Tibial nerve (tissue), 4 donors: ENCODE measurements at places on chromosomes 2 and 18. TPM values are rescaled to one million over a fixed set of nuclear protein-coding genes. Genes with fewer than 3 reads are reported as not detected.

DNA sequence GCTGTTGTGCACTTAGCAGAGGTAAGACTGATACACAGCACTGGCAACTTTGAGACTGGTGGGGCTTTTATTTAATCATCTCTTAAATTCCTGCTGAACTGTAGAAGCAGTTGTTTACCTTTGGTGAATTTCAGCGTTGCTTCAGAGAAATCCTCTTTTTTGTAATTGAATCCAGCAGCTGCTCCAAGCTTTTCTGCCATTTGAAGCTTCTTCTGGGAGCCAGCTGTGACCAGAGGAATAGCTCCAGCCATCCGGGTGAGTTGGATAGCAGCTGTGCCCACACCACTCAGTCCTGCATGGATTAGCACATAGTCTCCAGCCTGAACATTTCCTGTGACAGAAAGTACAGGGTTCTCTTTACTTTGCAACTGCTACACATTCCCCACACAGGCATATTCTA lies 3.9 kb downstream of the TP53I3 start:
- H3K36me3 ChIP-seq = no peaks in the 10 kb centered on the region
- H3K4me1 ChIP-seq = no peaks in the 10 kb centered on the region
- no peak for DNase-seq
- no peak overlapping the region for H3K4me3 ChIP-seq

GRCh38 chr2:29881089-29881730 lies 40.2 kb downstream of the ALK start:
- no peak for DNase-seq
- H3K4me3 ChIP-seq = no peak overlapping the region
- no peaks in the 10 kb centered on the region for H3K4me1 ChIP-seq
- no peak overlapping the region for H3K27ac ChIP-seq
- H3K27me3 ChIP-seq = no peaks in the 10 kb centered on the region

DNA sequence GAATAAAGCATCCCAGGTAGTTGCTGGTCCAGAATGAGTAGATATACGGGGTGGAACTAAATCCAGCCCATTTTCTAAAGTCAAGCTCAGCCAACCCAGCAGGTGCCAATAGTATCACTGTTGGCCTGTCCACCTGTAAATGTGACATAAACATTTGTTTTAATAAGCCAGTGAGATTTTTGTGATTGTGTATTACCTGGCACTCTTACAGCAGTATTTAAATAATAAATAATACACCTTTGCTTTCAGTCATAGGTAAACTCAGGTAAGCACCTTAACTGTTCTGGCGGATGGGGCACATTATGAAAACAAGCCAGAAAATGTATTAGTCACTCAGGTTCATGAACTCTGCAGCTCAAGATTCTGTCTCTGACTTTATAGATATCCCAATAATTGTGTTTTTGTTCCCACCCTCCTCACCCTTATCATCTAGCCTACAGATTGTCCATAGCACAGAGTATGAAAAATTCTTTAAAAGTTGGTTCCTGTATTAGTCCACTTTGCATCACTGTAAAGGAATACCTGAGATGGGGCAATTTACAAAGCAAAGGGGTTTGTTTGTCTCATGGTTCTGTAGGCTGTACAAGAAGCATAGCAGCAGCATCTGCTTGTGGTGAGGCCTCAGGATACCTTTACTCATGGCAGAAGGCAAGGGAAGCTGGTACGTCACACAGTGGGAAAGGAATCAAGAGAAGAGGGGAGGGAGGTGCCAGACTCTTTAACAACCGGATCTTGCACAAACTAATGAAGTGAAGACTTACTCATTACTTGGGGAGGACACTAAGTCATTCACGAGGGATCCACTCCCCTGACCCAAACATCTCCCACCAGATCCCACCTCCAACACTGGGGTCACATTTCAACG lies 73.0 kb upstream of the CYRIA start:
- DNase-seq = no peak
- H3K4me3 ChIP-seq = no peak overlapping the region
- H3K27ac ChIP-seq = no peak overlapping the region
- H3K27me3 ChIP-seq = no peaks in the 10 kb centered on the region

DNA sequence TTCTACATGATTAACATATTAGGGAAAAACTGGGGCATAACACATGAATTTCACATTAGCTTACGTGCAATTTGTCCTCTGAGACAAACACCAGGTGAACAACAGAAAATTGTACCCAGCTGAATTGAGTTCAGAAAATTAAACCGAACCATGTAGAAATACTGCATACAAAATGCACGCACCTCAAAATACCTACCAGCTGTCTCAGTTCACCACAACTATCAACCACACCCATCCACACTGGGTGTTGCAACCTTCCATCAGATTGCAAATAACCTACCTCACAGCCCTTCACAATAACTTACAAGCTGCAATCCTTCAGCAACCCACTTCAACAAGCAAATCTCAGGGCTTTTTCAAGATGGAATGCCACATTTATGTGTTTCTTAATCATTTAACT lies 55.9 kb downstream of the UNC50 start:
- peaks cover 45% of the 10 kb centered on the region for H3K36me3 ChIP-seq
- H3K4me3 ChIP-seq = no peak overlapping the region
- no peak overlapping the region for H3K27ac ChIP-seq
- H3K4me1 ChIP-seq = no peaks in the 10 kb centered on the region
- no peak for DNase-seq

- H3K27ac ChIP-seq = no peak overlapping the region
- H3K36me3 ChIP-seq = no peaks in the 10 kb centered on the region
- H3K4me3 ChIP-seq = no peak overlapping the region
- no peak for DNase-seq
Measured at GRCh38 chr2:65937379-65938160, 497.4 kb upstream of the MEIS1 start.

- H3K27ac ChIP-seq = no peak overlapping the region
- no peaks in the 10 kb centered on the region for H3K27me3 ChIP-seq
- H3K36me3 ChIP-seq = no peaks in the 10 kb centered on the region
- H3K4me1 ChIP-seq = no peaks in the 10 kb centered on the region
Measured at GRCh38 chr2:219261024-219261855, 7.5 kb upstream of the TUBA4A start.

- no peaks in the 10 kb centered on the region for H3K36me3 ChIP-seq
- H3K27ac ChIP-seq = no peak overlapping the region
- DNase-seq = no peak
- no peaks in the 10 kb centered on the region for H3K27me3 ChIP-seq
Measured at GRCh38 chr2:207836521-207837133, 66.9 kb upstream of the FZD5 start.

DNA sequence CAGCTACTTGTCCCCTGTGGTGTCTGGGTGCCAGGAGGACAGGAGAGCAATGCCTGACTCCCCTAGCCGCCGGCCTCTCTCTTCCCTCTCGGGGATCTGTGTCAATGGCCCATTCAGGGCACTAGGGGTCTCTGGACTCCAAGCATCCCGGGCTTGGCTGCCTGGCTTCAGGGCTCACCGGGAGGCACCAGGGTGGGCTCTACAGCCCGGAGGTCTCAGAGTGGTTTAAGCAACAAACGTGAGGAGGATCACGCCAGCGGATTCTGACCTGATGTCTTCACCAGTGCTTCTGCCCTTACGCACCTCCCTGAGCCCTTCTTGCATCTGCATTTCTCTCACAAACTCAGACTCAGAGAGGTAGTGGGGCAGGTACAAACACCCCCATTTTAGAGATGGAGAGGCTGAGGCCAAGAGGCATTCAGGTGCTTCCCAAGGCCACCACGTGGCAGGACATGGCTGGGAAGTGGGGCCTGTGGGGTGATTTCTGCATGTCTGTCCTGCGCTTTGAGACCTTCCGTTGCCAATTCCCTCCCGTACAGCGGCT lies 243.0 kb downstream of the CELF4 start:
- no peak overlapping the region for H3K4me3 ChIP-seq
- H3K4me1 ChIP-seq = no peaks in the 10 kb centered on the region

GRCh38 chr2:12424219-12424618 lies 292.5 kb upstream of the TRIB2 start:
- no peaks in the 10 kb centered on the region for H3K36me3 ChIP-seq
- H3K4me3 ChIP-seq = no peak overlapping the region
- H3K27me3 ChIP-seq = no peaks in the 10 kb centered on the region
- H3K27ac ChIP-seq = no peak overlapping the region
- no peaks in the 10 kb centered on the region for H3K4me1 ChIP-seq

- H3K27ac ChIP-seq = no peak overlapping the region
- no peak overlapping the region for H3K4me3 ChIP-seq
- no peaks in the 10 kb centered on the region for H3K4me1 ChIP-seq
- no peaks in the 10 kb centered on the region for H3K36me3 ChIP-seq
- no peak for DNase-seq
- no peaks in the 10 kb centered on the region for H3K27me3 ChIP-seq
Measured at GRCh38 chr2:157439824-157440186, 4.1 kb downstream of the CYTIP start.

DNA sequence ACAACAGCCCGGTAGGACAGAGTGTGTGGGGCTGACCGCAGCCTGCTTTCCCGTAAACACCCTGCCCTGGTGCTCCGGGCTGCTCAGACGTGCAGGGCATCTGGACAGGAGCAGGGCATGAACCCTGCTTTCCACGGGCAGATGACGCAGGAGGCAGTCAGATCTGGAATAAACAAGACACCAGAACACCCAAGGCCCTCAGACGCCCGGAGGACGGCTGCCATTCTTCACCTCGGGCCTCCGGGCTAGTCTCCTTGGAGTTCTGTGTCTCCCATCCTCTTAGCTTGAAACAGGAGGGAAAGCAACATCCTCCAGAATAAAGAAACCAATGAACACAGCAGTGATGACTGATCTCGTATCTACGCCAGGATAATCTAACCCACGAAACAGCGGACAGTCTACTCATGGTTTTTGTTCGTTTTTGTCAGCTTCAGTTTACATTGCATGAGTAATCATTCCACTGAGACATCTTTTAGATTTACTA lies 7.3 kb downstream of the PXDN start:
- no peaks in the 10 kb centered on the region for H3K36me3 ChIP-seq
- no peaks in the 10 kb centered on the region for H3K27me3 ChIP-seq
- H3K4me1 ChIP-seq = no peaks in the 10 kb centered on the region
- H3K4me3 ChIP-seq = no peak overlapping the region
- no peak overlapping the region for H3K27ac ChIP-seq

DNA sequence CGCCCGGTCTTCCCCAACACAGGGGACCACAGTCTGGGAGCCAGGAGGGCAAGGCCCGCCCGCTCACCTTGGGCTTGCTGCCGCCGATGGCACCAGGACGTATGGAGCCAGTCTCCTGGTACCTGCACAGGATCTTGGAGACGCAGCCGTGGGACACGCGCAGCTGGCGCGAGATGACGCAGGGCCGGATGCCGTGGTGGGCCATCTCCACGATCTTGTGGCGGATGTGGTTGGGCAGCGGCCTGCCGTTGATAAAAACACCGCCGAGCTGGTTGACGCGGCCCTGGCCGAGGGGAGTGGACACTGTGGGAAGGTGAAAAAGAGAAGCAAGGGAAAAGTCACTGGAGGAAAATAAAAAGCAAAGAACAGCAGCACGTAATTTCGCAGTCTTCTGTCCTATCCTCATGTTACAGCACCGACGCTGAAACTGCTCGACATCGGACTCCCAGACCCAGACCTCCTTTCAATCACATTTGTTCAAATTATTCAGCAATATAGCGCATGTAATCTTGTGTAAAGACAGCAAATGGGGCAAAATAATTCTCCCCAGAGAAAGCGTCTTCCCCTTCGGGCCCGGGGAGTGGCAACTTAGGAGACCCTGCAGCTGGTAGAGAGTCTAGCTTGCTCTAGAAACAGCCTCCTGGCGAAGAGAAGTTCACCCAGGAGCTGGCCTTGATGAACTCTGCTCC lies 1.7 kb downstream of the PAX3 start:
- DNase-seq = no peak
- no peak overlapping the region for H3K27ac ChIP-seq
- H3K4me1 ChIP-seq = peaks cover 78% of the 10 kb centered on the region
- no peak overlapping the region for H3K4me3 ChIP-seq

- H3K27me3 ChIP-seq = no peaks in the 10 kb centered on the region
- no peaks in the 10 kb centered on the region for H3K4me1 ChIP-seq
- H3K27ac ChIP-seq = no peak overlapping the region
- H3K4me3 ChIP-seq = no peak overlapping the region
- no peak for DNase-seq
- no peaks in the 10 kb centered on the region for H3K36me3 ChIP-seq
Measured at GRCh38 chr2:27717070-27717795, 53.5 kb downstream of the SLC4A1AP start.

DNA sequence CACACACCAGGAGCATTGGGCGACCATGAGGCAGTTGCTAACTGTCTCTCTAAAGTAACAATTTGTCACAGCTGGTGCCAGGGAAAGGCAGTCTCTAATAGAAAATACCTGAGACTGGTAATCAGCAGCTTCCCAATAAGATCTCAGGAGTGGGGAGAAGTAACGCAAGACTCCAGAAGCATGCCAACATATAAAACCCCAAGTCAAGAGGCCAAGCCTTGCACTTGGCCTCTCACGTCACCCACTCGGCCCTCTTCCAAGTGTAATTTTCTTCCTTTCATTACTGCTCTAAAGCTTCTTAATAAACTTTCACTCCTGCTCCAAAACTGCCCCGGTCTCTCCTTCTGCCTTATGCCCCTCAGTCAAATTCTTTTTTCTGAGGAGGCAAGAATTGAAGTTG lies 455.6 kb upstream of the ACVR2A start:
- H3K27me3 ChIP-seq = no peaks in the 10 kb centered on the region
- H3K4me1 ChIP-seq = no peaks in the 10 kb centered on the region
- no peaks in the 10 kb centered on the region for H3K36me3 ChIP-seq
- DNase-seq = no peak

GRCh38 chr18:32174719-32175118 lies 15.1 kb upstream of the MEP1B start:
- H3K27ac ChIP-seq = no peak overlapping the region
- H3K4me3 ChIP-seq = no peak overlapping the region
- H3K36me3 ChIP-seq = no peaks in the 10 kb centered on the region
- H3K27me3 ChIP-seq = no peaks in the 10 kb centered on the region
- peaks cover 5% of the 10 kb centered on the region for H3K4me1 ChIP-seq

DNA sequence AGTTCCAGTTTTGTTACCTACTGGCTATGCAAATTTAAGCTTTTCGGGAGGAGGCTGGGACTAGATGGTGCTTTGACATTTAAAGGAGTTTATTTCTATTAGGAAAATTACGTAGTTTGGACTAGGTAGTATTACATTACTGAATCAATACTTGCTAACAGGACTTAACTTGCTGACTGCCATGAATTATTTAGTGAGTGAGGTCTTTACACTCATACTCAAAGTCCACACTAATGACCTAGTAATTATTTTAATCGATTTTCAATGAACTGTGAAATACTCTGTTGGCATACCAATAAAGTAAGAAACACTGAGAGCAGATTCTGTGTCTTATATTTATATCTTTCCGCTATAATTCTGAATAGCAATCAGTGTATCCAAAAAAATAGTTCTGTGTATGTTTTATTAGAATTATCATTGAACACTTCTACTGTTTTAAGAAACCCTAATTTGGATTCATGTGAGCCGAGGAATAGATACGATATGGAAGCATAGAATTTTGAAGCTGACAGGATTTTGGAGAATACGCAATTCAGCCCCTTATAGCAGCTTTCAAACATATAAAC lies 55.0 kb downstream of the CHST9 start:
- no peaks in the 10 kb centered on the region for H3K4me1 ChIP-seq
- no peaks in the 10 kb centered on the region for H3K27me3 ChIP-seq
- H3K36me3 ChIP-seq = no peaks in the 10 kb centered on the region
- H3K4me3 ChIP-seq = no peak overlapping the region

- no peak for DNase-seq
- peaks cover 41% of the 10 kb centered on the region for H3K4me1 ChIP-seq
- no peak overlapping the region for H3K4me3 ChIP-seq
- H3K36me3 ChIP-seq = no peaks in the 10 kb centered on the region
Measured at GRCh38 chr2:135745545-135745944, 3.9 kb downstream of the UBXN4 start.

The TMEM182 gene
- not detected for total RNA-seq

The LONRF2 gene
- 12.8 TPM for total RNA-seq

The NBAS gene
- 52.2 TPM for total RNA-seq

The SETBP1 gene
- total RNA-seq = 40.8 TPM

The GKN1 gene
- total RNA-seq = not detected
